ENCODE measurements at places on chromosomes 11 and 22.

DNA sequence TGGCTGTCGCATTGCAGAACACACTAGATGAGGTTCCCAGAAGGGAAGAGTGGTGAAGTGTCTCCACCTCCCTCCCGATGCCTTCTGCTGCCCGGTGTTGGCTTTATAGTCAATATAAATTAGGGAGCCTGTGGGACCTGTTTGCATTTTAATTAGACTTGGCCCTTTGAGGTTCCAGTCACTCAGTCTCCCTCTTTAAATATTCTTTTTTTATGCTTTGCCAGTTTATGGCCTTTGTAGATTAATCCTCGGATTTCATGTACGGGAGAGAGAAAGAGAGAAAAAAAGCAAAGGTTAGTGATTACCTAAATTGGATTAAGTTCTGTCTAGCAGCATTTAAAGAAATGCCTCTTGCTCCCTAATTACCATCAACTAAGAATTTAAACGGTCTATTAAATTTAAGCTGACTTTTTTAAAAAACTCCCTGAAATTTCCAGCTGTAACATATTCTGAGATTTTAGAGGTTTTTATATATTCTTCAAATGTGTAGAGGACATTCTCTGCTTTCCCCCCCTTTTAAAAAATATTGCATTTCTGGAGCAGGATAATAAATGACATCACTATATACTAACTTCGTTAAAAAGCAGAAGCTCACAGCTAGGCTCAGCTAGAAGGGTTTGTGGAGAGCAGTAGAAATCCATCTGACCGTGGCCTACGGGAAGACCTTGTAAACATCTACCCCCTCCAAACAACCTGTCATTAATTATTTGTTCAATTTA is 84.4 kb downstream of the PRR5L start:
- DNase-seq = no peak

GRCh38 chr11:64015935-64016845 is 19.5 kb upstream of the FLRT1 start:
- DNase-seq = no peak

GRCh38 chr22:46984751-46985506 is 222.5 kb downstream of the TBC1D22A start:
- DNase-seq = no peak

DNA sequence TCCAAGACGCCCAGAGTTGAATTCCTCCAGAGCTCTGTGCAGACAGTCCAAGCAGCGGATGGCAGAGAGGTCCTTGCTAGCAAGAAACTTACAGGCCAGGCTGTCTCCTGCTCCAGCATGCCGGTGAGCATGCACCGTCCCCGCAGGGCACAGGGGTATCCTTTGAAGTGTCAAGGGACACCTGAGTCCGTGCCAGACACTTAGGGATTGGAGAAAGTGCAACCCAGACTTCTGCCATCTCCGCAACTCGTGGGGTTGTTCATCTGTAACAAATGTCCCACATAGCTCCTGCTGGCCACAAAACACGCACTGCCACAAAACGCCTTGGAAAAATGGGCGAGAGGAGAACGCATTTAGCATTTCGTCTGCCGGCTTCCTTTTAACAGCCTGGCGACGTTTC is 13.3 kb downstream of the TSPO start:
- DNase-seq = no peak

DNA sequence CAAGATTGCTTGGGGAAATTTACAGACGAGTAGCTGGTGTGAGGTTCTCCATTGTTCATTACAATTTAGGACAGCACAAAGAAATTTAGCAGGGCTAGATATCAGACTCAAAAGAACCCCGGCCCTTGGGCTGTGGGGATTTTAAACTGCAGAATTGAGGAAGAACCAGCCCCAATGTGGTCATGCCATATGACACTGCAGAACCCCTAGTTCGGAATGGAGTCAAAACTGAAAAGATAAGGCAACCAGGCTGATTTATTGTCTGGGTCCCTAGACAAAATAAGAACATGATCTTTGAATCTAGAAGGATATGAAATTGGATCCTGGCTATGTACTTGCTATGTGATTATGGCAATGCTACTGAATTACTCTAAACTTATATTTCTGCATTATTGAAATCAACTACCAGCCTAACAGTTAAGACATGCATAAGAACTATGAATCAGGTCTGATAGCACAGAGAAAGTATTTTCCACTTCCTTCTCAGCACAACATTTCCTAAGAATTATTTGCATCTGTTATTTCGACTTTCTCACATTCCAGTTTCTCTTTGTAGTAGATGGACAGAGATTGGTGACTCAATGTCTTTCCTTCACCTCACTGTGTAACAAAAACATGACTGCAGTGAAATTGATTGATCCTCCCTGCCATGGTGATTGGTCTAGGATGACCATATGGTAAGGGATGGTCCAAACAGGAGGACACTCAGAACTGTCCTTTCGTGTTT is 13.2 kb downstream of the MMP3 start:
- no peak for DNase-seq

GRCh38 chr22:42902875-42903510 is 45.9 kb upstream of the ARFGAP3 start:
- peak; percentile 66 for DNase-seq
